ENCODE measurements at places on chromosomes 7 and 10.

GRCh38 chr10:97903128-97904017 is 53.7 kb downstream of the GOLGA7B start:
- DNase-seq: no peak

DNA sequence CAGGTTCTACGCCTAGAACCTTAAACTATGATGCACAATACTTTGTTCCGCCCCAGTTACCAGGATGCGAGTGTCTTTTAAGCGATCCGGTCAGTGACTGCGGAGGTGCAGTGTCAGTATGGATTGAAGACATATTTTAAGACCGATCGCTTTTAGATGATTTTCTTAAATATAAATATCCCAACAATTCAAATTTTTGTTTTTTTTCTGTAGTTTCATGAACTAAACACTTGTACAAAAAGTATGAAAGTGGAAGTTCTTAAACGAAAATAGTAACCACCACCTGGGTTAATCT is 835 bp downstream of the COMMD3 start:
- no peak for DNase-seq

GRCh38 chr10:12592967-12593366 is 243.6 kb downstream of the CAMK1D start:
- no peak for DNase-seq

- no peak for DNase-seq
Observed at GRCh38 chr10:103427866-103428265, 24.3 kb downstream of the CALHM2 start.

- no peak for DNase-seq
Observed at GRCh38 chr7:152902054-152902453, 142.5 kb downstream of the ACTR3B start.

GRCh38 chr10:71344154-71344925 is 25.3 kb downstream of the SLC29A3 start:
- no peak for DNase-seq

GRCh38 chr7:94252971-94253370 is 141.7 kb upstream of the COL1A2 start:
- no peak for DNase-seq

- DNase-seq: no peak
Observed at GRCh38 chr10:12796401-12797160, 204.9 kb downstream of the CCDC3 start.

GRCh38 chr10:45407542-45407941 is 33.5 kb downstream of the ALOX5 start:
- no peak for DNase-seq

DNA sequence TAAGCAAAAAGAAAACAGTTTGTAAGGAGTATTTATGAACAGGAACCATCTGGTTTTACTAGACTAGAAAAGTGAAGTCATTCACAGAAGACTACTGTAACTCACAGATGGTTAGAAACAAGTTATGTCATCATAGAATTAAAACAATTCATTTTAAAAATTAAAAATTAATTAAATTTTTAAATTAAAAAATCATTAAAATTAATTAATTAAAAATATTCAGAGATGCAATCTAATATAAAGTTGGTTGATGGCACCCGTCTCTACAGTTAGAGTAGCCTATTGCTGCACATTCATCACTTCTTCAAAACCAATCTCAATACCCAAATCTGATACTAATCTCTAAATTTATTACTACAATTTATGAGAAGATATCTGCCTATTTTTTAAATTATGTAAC is 454.8 kb upstream of the NUPR2 start:
- no peak for DNase-seq

DNA sequence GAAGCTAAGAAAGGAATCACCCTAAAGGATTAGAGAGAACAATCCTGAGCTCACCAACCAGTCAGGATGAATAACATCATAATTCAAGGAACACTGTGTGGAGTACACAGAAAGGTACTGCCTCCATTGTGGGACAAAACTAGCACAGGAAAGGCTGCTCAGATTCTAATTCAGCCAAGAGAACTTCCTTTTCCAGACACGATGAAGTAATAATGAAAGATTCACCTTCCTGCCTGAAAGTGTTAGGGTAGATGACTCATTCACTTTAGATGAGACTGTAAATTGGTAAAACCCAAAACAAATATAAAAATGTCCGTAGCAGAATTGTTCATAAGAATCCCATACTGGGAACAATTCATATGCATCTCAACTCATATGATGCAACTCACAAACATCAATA is 167.2 kb downstream of the CDC14C start:
- no peak for DNase-seq

DNA sequence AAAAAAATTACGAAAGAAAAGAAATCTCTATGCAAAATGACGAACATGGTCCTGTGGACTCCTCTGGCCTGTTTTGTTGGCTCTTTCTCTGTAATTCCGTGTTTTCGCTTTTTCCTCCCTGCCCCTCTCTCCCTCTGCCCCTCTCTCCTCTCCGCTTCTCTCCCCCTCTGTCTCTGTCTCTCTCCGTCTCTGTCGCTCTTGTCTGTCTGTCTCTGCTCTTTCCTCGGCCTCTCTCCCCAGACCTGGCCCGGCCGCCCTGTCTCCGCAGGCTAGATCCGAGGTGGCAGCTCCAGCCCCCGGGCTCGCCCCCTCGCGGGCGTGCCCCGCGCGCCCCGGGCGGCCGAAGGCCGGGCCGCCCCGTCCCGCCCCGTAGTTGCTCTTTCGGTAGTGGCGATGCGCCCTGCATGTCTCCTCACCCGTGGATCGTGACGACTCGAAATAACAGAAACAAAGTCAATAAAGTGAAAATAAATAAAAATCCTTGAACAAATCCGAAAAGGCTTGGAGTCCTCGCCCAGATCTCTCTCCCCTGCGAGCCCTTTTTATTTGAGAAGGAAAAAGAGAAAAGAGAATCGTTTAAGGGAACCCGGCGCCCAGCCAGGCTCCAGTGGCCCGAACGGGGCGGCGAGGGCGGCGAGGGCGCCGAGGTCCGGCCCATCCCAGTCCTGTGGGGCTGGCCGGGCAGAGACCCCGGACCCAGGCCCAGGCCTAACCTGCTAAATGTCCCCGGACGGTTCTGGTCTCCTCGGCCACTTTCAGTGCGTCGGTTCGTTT is 83.5 kb upstream of the SLF2 start:
- peak; percentile 38 for DNase-seq

DNA sequence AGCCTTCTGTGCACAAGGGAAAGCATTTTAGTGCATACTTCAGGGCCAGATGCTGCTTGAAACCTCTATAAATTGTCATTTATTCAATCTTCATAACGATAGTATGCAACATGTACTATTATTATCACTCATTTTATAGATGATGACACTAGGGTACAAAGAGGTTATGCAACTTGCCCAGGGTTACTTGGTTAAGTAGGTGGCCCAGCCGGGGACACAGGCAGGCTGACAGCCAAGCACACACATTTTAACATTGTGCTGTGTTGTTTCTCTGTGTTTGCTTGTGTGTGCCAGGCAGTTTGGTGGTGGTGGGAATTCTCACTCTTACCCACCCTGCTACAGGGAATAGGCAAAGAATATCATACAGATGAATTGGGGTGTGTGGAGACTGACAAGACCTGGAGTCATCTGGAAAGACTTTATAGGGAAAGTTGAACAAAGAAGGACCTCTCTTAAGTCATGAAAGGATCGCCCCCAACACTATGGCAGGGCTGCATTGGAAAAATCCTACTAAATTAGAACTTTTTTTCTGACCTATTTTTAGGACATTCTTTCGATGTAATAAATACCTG is 98.9 kb downstream of the MKX start:
- DNase-seq: no peak

- DNase-seq: no peak
Observed at GRCh38 chr10:122021828-122022227, 32.9 kb downstream of the TACC2 start.

DNA sequence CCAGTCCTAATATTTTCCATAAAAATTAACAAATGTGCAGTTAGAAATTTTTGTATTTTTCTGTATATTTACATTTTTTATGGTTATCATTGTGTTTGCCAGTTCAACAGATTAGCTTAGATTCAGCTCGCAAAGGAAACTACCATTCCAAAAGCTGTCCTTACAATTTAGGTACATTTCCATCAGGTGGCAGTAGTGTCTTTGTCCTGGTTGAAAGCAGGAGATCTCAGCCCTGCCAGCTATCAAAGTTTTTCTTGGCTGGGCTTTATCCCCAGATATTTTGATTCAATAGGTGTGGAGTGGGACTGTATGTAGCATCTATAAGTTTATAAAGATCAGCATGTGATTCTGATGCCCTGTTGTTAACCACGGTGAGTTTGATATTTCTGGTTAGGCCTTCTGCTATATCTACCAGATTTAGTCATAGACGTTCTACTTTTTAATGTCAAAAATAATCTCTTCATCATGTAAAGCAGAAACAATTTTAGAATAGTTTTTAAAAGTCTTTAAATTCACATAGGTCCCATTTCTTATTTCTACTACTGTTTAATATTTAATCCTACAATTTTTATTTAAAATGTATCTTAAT is 15.5 kb upstream of the ICA1 start:
- DNase-seq: peak; percentile 53

- DNase-seq: no peak
Observed at GRCh38 chr10:130707389-130707979, 571.3 kb downstream of the GLRX3 start.

GRCh38 chr10:44950326-44951225 is 9.0 kb upstream of the RASSF4 start:
- DNase-seq: no peak

DNA sequence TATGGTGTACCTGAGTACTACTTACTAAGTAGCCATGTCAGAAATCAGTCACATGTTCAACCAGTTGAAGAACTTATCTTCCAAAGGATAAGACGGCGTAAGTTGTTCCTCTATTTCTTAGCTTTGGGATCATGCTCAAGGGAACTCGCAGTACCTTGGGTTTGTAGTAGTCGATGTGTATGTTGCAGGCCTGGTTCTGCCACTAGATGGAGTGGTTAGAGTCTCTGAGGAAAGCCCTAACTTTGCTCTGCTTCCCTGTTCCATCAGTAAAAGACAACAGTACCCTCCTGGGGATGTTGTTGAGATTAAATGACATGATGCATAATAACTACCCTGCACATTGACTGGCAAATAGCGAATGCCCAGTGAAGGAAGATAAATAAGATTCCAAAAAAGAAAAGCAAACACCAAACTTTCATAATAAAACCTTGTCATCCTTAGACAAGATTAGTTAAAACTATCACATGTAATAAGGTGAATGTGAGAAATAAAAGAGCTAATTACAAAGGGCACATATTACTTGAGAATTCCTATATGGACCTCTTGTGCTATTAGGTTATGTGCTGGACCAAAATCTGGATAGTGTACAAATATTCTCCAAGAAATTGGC is 165.9 kb downstream of the ABCA13 start:
- peak; percentile 49 for DNase-seq

DNA sequence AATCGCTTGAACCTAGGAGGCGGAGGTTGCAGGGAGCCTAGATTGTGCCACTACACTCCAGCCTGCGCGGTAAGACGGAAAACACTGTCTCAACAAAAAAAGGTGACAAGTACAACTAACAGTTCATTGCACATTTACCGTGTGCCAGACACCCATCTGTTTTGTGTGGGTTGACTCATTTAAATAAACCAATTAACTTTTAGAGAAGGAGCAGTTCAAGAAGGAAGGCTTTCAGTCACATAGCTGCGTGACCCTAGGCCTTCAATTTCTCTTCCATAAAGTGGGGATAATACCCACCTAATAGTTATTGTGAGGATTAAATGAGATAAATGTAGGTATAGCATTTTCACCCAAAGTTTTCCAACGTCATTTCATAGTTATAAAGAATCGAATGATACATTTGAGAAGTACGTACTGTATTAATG is 52.3 kb upstream of the KDM7A start:
- no peak for DNase-seq

DNA sequence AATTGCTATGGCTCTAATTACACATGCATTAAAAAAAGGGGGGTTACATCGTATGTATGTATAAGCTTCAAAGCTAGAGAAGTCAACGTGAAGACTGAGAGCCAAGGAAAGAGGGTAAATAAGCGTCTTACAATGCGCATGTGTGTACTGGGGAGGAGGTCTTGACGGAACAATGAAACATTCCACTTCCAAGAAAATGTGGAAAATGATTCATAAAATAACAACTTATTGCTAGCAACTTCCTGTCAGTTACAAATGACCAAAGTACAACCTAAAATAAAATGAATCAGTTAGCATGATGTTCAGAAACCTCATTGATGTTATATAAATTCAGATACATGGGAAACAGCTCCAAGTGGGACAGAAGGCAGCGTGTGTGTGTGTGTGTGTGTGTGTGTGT is 104.1 kb upstream of the RHEB start:
- no peak for DNase-seq

- no peak for DNase-seq
Observed at GRCh38 chr7:8125680-8126444, 136.1 kb downstream of the ICA1 start.

DNA sequence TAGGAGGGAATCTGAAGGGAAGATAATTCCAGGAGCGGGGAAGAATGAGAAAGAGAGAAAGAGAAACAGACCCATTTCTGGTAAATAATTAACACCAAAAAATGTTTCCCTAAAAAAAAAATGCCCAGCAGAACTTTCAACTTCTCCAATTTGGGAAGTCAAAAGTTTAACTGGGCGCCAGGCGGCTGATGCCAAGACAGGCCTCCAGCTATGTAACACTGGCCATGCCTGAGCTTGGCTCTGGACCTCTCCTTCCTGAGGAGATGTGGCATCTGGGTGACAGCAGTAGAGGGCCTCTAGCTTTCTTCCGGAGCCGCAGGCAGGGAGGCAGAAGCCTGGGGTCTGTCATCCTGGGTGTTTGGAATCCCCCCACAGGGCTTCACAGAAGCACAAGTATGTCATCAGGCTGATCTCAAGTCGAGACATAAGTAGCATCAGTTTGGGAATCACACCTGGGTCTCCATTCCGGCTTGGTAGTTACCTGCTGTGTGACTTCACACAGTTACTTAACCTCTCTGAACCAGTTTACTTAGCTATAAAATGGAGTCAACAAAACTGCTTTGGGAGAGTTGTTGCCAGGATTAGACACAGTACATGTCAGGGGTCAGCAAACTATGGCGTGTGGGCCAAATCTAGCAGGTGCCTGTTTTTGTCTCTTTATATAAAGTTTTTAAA is 50.5 kb upstream of the TCF7L2 start:
- no peak for DNase-seq

DNA sequence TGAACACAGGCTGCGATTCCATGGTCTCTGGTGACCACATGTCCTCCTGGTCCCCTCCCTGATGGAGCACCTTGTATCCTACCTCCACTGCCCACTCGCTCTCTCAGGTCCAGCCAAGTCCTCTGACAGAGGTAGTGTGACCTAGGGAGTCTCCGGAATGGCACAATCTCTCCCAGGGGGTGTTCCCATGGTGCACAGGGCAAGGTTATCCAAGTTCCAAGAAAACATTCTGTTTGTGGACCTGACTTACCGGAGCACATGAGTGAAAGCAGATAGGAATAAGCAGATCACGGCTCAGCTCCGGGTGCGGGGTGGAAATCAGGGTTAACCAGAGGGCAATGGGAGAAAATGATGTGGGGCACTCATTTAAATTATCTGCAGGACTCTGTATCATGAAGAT is 45.8 kb upstream of the INSIG1 start:
- DNase-seq: no peak

DNA sequence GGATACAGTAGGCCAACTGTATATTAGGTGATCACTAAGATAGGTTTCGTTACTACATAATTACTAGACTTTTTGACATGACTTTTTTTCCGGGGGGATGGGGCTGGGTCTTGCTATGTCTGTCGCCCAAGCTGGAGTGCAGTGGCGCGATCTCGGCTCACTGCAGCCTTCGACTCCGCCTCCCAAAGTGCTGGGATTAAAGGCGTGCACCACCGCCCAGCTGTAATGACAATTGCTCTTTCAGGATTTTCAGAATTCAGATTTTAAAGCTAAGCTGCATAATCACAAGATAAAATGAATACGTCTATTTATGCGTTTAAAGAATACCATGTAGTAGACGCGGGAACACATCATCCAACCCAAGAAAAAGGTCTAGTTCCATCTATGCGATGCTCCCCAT is 982 bp downstream of the IDI1 start:
- DNase-seq: no peak

Measured in D341Med (cell line).